ENCODE measurements at places on chromosomes 2 and 18.

DNA sequence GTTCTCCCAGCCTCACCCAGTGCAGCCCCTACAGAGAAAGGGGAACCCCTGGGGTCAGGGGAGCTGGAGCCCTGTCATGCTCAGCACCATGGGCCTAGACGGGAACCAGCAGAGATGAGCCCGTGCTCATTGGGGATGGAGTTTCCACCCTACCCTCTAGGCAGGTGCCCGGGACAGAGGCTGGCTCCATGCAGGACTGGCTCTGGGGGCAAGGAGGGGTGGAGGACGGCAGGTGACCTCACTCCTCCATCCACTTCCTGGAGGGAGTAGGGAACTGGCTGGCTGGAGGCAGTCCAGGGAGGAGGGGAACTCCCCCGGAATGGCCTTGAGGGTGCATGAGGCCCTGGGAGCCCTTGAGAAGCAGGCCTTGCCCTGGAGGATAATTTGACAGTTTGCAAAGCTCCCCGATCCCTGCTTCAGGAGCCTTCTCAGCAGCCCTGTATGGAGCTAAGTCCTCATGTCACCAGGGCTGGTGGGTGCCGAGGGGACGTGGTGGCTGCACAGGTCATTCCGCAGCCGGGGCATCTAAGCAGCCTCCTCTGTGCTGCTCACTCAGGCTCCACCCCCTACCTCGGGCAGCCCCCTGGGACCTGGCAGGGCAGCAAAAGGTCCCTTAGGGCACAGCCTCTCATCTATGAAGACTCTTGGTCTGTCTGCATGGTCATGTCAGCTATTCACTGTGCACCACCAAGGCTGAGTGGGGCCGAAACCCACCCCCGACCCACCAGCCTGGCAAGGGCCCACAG lies 2.1 kb downstream of the NEURL3 start:
- no peak for DNase-seq

- no peak for DNase-seq
These were observed 58.5 kb upstream of the TWIST2 start for GRCh38 chr2:238789317-238789806.

DNA sequence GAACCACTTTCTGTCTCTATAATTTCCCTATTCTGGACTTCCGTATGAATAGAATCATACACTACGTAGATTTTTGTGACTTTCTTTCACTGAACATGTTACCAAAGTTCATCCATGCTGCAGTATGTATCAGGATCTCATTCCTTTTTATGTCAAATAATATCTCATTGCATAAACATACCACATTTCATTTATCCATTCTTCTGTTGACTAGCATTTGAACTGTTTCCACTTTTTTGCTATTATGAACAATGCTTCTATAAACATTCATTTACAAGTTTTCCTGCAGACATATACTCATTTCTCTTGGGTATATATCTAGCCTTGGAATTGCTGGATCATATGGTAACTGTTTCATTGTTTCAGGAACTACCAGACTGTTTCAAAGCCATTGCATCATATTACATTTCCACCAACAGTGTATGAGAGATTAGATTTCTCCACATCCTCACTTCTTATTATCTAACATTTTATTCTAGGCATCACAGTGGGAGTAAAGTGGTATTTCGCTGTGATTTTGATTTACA lies 186.2 kb downstream of the DYM start:
- no peak for DNase-seq

DNA sequence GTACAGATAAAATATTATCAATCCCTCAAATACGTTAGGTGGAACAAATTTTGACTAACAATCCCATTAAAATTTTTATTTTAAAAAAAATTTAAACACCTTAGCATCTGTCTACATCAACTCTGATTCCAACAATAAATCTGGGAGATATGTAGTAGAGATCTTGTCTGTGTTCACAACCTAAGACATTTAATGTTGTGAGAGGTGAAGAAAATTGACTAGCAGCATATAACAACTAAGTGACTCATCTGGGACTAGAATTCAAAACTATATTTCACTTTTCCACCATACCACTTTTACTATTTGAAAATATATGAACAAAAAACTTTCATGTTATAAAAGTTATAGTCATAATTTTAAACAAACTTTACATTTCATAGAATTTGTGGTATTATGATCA lies 97.9 kb downstream of the ATAD2B start:
- no peak for DNase-seq

DNA sequence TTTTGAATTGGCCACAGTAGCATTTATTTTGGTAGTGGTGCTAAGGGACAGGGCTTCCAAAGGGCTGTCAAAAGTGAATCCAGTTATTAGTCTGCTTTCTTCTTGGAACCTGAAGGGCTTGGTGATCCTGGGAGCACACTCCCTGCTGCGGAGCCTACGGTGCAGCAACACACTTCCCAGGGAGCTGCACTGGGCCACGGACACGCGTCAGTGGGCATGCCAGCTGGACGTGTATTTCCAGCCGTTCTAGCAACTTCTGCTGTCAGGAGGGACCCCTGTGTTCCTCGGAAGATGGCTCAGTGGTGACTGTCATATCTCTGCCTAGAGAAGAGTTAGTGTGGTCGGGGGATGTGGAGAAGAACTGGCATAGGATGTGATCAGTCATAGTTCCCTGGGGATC lies 204.6 kb downstream of the SOCS6 start:
- DNase-seq: no peak

- no peak for DNase-seq
These were observed 38.3 kb downstream of the MYO7B start for GRCh38 chr2:127573771-127574170.

- no peak for DNase-seq
These were observed 16.2 kb downstream of the SALL3 start for GRCh38 chr18:78995740-78996395.

- DNase-seq: no peak
These were observed 148.1 kb downstream of the BCL11A start for GRCh38 chr2:60405271-60405919.

DNA sequence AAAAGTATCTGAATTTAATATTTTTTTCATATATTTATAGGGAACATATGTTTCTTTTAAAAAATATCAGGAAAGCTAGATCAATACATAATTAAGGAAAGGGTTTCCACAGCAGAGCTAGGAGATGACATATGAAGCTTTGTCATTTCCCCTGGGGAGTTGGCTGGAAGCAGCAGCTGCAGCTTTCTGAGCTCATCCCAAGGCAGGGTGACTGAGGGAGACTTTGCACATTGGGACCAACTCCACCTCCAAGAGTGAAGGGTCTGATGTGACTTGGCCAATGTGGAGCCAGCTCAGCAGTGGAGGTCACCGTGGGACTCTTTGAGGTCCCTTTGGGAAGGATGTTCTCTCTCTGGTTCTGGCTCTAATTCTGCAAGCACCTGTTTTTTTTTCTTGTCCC lies 315.1 kb downstream of the RDH14 start:
- DNase-seq: no peak

GRCh38 chr2:176500901-176501300 lies 231.7 kb downstream of the MTX2 start:
- no peak for DNase-seq

GRCh38 chr2:173690349-173690748 lies 274.8 kb downstream of the SP3 start:
- DNase-seq: no peak

DNA sequence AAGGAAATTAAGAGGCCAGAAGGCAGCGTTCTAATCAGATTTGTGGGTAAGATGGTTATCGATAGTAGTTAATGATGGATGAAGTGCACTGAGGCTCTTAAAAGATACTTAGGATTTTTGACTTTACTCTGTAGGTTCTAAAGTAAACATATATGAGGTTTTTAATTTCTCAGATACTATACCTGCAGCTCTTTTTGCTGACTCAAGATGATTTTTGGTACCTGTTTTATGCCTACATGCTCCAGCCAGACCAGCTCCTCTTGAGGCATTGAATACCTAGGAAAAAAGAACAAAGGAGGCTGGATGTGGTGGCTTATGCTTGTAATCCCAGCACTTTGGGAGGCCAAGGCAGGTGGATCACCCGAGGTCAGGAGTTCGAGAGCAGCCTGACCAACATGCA lies 241.7 kb upstream of the FOSL2 start:
- no peak for DNase-seq

- DNase-seq: no peak
These were observed 36.0 kb downstream of the LBH start for GRCh38 chr2:30267161-30267975.

GRCh38 chr2:155958834-155959233 lies 373.7 kb downstream of the NR4A2 start:
- DNase-seq: no peak

DNA sequence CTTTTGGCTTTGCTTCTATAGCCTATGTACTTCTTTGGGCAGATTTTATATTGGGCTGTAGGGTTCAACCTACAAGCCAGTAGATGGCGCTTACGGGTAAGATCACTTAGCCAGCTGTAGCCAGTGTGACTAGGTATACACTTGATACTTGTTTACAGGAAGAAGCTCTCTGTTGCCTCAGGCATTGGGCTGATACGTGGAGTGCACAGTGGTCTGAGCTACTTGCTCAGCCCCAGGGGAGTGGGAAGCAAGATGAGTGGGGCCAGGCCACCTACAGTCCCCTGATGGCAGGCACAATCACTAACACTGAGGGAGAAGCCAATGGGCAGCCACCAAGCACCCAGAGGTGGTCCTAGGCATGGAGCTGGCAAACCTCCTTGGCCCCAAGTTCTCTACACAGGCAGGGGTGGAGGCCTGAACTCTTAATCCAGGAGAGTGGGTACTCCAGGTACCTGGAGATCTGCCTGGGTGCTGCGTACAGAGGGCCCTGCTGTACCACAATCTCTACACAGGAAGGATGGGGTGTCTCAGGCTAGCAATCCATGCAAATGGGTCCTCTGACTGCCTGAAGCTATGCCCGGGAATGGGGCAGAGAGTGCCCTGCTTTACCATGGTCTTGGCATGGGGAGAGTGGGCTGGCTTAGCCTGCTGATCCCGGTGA lies 122.2 kb downstream of the NCOA1 start:
- no peak for DNase-seq

DNA sequence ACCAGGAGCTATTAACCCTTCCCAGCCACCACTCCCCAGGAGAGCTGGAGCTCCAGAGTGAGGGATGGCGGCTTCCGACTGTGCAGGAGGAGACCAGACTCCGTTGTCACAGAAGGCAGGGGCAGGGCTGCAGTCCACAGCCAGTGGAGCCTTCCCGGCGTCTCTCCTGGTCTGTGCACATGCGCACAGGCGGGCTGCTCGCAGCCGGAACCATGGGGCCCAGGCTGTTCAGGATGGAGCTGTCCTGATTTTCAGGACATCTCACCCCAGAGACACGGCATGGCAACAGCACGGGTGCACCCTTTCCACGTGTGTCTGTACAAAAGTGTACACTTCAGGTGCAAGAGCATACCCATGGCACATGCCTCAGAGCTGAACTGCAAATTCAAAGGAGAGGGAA lies 28.9 kb downstream of the EIPR1 start:
- DNase-seq: no peak

DNA sequence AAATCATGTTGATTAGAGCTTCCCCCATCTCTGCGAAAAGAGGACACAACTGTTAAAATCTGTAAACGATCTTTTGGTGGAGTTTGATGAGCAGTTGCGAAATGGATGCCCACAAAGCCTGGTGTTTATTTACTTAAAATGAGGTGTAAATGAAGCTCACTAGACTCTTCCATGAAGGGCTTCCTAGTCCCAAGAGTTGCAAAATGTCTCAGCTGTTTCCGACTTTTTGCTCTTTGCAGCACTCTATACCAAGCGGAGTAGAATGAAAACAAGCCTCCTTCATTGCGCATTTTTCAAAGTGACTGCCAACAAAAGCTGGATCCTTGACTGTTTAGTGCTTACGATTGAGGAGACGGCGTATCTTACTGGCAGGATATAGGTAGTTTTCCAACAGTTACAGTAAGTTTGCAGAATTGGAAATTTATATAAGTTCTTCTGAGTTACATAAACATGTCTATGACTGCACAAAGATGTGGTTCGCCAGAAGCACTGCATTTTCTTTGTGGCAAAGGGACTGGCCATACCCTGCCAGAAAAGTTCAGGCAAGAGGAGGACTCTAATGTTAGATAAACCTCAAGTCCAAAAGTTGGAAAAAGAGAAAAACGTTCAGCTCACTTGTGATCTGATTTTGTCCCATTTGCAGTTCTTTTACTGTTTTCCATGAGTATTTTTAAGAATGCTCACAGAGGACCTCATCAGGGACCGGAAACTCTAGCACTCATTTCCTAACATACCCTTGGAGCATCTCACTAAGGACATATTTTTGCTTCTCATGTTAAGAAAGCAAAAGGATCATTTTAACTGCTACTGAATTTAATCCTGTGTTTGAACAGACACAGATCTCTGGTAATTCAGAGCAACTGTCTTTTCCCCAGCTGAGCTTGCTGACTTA lies 42.7 kb downstream of the COLEC12 start:
- DNase-seq: no peak

DNA sequence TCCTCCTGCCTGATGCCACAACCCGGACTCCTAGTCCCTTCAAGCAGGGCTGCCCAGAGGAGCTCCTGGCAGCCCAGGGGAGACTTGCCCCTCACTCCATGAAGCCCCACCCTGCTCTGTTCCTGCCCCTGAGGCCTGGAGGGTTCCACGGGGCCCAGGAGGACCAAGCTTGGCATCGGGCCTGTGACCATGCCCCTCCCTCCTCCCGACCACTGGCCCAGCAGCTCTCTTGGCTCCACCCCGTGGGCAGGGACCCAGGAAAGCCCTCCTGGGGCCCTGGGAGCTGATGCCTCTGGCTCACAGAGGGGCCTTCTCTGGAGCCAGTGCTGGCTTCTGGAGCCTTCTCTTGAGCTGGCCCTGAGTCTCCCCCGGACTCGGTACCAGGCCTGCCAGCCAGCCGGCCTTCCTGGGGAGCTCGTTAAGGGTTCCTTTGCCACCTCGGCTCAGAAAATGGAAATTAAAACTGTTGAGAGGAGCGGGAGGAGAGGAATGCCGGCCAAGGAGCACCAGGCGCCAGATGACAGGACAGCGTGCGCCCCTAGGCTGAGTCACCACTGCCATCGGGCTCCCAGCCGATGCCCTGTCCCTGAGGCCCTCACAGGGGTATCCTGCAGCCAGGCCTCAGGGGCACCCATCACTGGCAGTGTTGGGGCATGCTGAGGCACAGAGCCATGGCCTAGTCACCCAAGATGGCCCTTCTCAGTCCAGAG lies 40.6 kb upstream of the SNED1 start:
- no peak for DNase-seq

- DNase-seq: no peak
These were observed 3.9 kb upstream of the MLPH start for GRCh38 chr2:237483018-237483731.

DNA sequence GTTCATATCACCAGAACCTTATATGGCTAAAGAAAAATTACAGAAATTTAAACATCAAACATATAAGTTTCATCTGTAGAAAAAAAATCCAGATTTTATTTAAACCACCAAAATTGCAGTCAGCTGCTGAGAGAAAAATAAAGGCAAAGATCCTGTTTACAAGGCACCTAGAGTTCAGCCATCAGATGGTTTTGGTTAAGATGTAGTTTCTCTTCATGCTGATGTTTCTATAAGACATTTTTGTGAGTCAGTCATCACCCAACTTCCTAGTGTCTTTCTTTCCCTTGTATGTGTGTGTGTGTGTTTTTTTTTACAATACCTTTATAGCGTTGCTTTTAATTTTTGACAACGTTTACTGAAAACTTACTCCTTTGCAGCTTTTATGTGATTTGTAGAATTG lies 26.1 kb upstream of the MMADHC start:
- DNase-seq: no peak

All from stimulated activated CD8-positive, alpha-beta memory T cell treated with anti-CD3 and anti-CD28 coated beads, Interleukin-4, amount 100 ng/mL, for 4 hours (primary cell).